Right renal cortex interstitium (tissue), 3 donors: ENCODE measurements at places on chromosomes 4 and X. TPM values are rescaled to one million over a fixed set of nuclear protein-coding genes. Genes with fewer than 3 reads are reported as not detected.

DNA sequence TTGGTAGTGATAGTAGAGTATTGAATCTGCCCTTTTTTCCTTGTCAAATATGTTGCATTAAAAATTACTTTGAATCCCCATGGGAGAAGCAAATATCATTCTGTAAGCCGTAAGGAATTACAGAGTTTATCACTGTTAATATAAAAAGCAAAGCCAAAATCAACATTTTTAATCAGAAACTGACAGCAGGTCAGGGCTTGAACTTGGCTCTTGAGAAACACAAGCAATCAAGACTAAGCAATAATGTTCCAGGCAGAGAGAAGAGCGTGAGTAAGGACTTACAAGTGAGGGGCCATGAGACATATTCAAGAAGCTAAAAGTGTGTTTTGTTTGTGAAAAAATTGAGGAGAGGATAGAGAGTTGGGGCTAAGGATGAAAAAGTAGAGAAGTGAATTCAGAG is 68.2 kb downstream of the ARHGAP6 start:
- no peak for DNase-seq

DNA sequence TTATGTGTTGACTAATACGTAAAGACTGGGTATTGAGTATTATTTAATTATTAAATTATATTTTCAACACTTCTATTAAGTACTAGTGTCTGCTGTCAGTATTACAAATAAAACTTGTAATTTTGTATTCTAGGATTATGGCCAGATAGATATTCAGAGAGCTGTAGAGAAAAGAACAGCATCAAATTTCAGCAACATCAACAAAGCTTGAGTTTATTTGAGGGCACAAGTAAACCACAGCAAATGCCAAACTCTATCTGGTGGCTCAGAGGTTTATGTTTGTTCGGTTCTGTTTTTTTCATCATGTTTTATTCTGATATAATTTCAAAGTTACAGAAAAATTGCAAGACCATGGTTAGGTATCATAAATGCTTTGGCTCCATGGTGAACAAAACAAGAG is 1530.5 kb downstream of the PCDH18 start:
- no peak for DNase-seq

GRCh38 chr4:163048447-163048846 is 118.2 kb downstream of the NAF1 start:
- DNase-seq: no peak

- DNase-seq: no peak
Measured at GRCh38 chrX:21698272-21698671, 40.1 kb upstream of the KLHL34 start.

GRCh38 chr4:11698033-11698432 is 269.3 kb upstream of the HS3ST1 start:
- no peak for DNase-seq

- DNase-seq: no peak
Measured at GRCh38 chr4:42342459-42342858, 54.8 kb upstream of the SHISA3 start.

DNA sequence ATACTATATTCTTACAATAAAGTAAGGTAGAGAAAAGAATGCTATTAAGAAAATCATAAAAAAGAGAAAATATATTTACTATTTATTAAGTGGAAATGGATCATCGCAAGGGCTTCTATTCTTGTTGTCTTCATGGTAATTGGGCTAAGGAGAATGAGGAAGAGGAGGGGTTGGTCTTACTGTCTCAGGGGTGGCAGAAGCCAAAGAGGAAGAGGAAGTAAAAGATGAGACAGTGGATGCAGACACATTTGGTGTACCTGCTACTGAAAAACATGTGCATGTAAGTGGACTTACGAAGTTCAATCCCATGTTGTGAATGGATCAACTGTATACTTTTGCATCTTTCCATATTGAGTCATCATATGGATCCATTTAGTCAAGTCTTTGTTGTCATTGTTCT is 1502.1 kb upstream of the ADGRL3 start:
- DNase-seq: no peak

- no peak for DNase-seq
Measured at GRCh38 chrX:31070057-31070468, 1.8 kb downstream of the FTHL17 start.

GRCh38 chr4:157265281-157265680 is 44.8 kb downstream of the GRIA2 start:
- DNase-seq: peak; percentile 18

DNA sequence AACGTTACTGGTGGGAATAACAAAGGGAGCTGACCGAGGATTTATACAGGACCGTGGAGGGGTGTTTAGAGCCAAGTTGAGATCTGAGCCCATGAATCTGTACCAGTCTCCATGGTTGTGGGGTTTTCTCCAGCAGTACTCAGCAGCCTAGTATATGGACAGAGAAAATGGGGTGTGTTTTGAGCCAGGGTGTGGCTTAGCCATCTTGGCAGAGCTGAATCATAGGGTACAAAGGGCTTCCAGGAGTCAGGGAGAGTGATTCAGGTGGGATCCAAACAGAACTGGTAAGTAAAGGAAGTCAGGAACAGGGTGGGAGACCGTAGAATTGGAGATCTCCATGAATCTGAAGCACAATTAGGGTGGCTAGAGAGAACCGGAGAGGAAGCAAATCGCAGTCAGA is 7.4 kb upstream of the HPRT1 start:
- DNase-seq: no peak

DNA sequence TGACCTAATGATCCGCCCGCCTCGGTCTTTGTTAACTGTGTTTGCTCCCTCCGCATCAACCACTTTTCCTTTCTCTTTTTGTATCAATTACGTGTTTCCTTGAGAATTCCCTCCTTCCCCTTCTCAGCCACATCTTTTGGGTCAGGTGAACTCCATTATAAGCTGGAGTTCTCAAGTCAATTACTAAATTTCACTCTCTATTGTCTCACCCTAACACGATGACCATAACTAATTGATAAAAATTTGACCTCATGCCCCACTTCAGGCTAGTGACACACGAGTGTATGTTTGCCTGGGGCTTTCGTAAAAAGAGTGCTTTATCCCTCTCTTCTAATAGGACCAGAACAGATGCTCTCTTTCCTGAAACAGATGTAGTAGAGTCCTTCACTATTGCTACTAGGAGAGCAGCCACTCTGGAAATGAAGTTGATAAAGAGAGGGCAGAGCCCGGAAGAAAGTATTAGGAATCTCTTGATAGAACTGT is 403.6 kb upstream of the ANXA10 start:
- DNase-seq: no peak

DNA sequence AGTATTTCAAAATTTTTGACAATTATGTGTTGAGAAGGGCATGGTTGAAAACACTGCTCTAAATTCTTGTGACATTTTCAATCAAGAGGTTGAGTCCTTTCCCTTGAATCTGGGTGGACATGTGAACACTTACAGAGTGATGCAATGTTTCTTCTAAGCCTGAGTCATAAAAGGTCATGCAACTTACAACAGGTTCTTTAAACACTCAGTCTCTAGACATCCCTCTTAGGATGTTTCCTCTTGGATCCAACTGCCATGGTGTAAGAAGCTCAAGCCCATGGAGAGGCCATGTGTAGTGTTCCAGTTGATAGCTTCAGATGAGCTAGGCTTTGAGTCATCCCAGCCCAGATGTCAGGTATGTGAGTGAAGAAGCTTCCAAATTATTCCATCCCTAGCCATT is 232.2 kb upstream of the MAOA start:
- no peak for DNase-seq

- no peak for DNase-seq
Measured at GRCh38 chrX:96692454-96692853, 7.8 kb downstream of the DIAPH2 start.

DNA sequence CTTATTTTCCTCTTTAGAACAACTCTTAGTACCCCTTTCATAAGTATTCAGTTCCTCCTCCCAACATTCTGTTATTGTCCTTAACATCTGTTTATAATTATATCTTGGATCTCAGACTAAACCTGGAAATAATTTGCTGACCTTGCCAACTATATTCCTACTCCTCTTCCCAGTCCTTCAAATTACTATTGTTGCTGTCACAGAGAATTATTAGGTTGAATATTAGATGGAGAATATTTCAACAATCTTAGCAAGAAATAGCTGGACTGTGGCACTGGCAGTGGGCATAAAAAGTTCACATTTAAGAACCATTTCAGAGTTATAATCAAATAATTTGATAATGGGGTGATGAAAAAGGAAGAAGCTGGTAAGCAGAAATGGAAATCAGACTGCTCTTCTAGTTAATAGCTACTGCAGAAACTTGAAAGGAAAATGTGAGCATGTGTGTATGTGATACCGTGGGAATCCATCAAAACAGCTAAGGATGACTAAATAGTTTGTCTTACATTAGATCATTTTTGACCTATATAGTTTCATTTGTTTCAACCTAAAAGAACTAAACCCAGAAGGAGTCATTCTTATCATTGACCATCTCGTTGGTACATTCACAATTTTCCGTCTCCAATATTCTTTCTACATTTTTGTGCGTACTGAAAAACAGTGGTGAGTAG is 43.3 kb upstream of the PRDM8 start:
- no peak for DNase-seq

DNA sequence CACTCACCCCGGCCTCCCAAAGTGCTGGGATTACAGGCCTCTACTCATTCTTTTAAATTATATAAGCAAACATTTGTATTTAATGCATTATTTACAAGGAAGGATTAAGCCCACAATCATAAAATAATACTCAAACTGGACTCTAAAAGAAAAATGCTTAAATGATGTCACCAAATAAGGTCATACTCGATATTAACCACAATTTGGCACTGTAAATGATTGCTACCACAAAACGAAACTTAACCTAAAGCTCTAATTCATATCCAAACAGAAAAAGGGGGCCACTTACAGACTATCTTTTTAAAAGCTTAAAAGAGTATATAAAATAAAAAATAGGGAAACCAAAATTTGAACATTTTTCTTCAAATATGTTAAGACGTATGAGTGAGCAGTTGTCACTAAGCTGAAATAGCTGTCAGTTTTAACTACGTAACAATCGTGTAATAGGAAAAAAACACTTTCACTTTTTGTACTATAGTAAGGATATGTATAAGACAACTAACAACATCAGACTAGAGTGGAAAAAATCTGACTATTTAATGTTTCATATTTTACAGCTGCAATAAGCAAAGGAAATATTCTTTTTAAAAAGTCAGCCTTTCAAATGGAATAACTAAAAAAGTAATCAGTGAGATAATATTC is 108.2 kb upstream of the GPR34 start:
- DNase-seq: no peak

GRCh38 chr4:80362578-80363181 is 27.1 kb downstream of the CFAP299 start:
- no peak for DNase-seq

- DNase-seq: no peak
Measured at GRCh38 chr4:38663090-38663800, 754 bp upstream of the KLF3 start.

DNA sequence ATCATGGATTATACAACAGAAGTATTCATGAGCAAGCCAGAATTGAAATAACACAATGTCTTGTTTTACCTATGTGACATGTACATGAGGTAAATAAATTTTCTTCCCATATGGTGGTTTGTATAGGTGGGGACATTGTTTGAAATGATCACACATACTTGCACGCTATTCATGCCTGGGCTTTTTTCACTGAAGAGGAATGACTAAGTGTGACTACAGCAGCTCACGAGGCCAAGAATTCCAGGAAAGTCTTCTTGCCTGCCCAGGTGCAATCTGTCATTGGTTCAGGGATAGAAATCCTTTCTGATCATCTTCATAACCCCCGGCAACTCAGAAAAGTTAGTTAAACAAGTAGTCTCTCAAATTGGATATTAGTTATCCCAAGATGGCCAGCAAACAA is 36.3 kb upstream of the AREG start:
- no peak for DNase-seq

DNA sequence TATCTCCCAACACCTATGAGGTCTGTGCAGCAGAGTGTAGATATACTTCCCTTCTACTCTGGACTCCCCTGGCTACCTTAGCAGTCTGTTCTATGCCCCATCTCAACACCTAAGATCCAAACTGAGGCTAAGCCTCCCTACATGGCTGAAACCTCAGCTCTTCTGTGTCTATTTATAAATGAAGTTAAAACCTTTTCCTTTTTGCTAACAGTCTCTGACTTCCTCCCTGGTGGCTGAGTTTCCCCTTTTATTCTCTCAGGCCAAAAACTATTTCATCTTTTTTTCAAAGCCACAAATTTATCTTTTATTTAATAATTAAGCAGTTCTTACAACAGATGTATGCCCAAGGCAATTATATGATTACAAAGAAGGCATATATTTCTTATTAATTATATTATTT is 111.8 kb upstream of the STIM2 start:
- DNase-seq: no peak

DNA sequence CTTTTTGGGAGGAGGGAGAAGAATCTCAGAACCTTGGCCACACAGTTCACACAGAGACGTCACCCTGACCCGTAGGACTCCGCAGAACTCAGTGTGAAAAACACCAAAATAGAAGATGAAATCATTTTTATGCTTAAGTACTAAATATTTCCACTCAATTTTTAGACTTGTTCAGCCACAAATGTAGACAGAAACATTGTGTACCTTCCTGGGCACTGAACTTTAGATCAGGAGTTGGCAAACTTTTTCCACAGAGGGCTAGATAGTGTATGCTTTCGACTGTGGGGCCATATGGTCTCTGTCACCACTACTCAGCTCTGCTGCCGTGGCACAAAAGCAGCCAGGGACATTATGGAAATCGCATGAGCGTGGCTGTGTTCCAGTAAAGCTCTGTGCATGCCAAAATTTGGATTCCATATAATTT is 61.8 kb upstream of the STOX2 start:
- no peak for DNase-seq

- DNase-seq: no peak
Measured at GRCh38 chrX:28639451-28639850, 52.2 kb downstream of the IL1RAPL1 start.

- DNase-seq: no peak
Measured at GRCh38 chr4:36614011-36614410, 332.6 kb downstream of the DTHD1 start.

DNA sequence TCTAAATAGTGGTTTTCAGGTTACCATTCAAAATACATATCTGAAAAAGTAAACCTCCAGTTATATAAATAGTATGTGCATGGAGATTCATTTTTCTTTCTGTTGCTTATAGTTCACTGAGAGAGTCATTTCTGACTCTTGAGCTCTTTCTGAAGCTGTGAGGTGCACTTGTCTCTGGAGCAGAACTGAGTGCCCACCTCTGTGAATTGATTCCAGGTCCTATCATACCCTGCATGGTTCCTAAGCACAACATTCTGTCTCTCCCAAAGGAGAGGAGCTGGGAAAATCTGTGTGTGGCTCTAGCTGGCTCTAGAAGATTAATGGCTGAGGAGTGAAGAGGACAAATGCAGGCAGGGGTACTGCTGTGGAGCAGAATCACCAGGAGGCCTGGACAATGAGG is 161.6 kb upstream of the HCCS start:
- DNase-seq: no peak

DNAAF6 gene
- polyA plus RNA-seq: 0.10 TPM

SPRY1 gene
- 89.6 TPM for polyA plus RNA-seq

PABPC4L gene
- polyA plus RNA-seq: 11.9 TPM

TBX22 gene
- polyA plus RNA-seq: 3.5 TPM

TECRL gene
- 0.06 TPM for polyA plus RNA-seq

TGIF2LX gene
- not detected for polyA plus RNA-seq

SPINK2 gene
- polyA plus RNA-seq: 0.49 TPM

CLNK gene
- 1.1 TPM for polyA plus RNA-seq

KIAA1210 gene
- polyA plus RNA-seq: 2.2 TPM

HPGDS gene
- 4.2 TPM for polyA plus RNA-seq

SHROOM4 gene
- polyA plus RNA-seq: 16.3 TPM

TLR1 gene
- polyA plus RNA-seq: 5.7 TPM

MAGEB5 gene
- not detected for polyA plus RNA-seq

BMP3 gene
- polyA plus RNA-seq: 17.5 TPM

MAGEB17 gene
- 0.14 TPM for polyA plus RNA-seq

GJB1 gene
- 43.3 TPM for polyA plus RNA-seq

HSD17B13 gene
- 0.32 TPM for polyA plus RNA-seq

DCAF16 gene
- 42.7 TPM for polyA plus RNA-seq

CCSER1 gene
- polyA plus RNA-seq: 21.2 TPM

PDE6B gene
- polyA plus RNA-seq: 38.3 TPM

GABRB1 gene
- polyA plus RNA-seq: 0.76 TPM
